ENCODE measurements at places on chromosomes 2 and 18.
A peak's percentile ranks its signal among the peaks of the same experiment; 100 is the strongest.

DNA sequence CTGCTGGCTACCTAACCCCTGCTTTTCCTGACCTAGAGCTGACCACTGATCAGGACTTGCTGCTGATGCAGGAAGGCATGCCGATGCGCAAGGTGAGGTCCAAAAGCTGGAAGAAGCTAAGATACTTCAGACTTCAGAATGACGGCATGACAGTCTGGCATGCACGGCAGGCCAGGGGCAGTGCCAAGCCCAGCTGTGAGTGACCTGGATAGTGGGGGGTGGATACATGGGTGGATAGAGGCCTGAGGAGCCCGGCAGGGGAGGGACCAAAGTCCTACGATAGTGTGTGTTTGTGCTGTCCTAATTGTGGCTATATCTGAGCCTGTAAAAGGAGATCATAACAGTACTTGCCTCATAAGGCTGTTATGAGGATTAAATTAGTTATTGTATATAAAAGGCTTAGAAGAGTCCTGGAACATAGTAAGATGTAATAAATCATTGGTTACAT lies 8.2 kb downstream of the PLCD4 start:
- no peak for DNase-seq

- no peak for DNase-seq
Observed at GRCh38 chr2:220701115-220701514, 871.0 kb downstream of the EPHA4 start.

GRCh38 chr2:30311711-30312110 lies 80.4 kb downstream of the LBH start:
- DNase-seq = no peak

DNA sequence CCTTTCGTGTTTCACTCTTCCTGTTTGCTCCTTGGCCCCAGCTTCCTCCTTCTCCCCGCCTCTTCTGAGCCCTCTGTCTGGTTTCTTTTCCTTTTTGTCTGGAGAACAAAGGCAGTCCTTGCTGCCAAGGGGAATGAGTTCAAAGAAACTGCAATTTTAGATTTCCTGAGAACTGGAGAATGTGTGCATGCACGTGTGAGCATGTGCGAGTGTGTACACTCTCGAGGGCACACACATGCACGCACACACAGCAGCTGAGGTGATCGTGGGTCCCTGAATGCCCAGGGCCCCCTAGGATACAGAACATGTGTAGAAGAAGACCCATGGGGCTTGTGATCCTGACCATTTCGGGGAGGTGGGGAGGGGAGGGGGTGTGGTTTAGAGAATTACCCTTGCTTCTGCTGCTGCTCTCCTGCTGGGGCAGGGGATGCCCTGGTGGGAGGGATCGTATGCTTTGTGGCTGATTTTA lies 151.8 kb downstream of the DYSF start:
- DNase-seq = no peak

DNA sequence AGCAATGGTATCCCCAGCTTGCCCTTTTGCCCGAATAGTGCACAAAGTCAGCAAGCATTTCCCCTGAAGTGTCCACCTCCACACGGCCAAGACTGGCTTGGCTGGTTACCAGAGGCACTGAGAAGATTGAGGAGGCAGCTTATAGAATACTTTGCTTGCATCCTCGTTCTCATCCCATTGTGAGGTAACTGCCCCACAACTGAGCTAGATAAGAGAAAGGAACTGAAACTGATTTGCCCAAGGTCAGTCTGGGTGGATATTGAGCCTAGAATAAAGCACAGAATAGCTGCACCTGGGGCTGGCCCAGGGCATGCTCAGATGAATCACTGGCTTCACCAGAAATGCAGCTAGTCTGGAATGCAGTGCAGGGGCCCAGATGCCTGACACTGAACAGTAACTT lies 32.7 kb upstream of the MAP4K3 start:
- no peak for DNase-seq

GRCh38 chr18:35466334-35466733 lies 31.4 kb downstream of the INO80C start:
- no peak for DNase-seq

DNA sequence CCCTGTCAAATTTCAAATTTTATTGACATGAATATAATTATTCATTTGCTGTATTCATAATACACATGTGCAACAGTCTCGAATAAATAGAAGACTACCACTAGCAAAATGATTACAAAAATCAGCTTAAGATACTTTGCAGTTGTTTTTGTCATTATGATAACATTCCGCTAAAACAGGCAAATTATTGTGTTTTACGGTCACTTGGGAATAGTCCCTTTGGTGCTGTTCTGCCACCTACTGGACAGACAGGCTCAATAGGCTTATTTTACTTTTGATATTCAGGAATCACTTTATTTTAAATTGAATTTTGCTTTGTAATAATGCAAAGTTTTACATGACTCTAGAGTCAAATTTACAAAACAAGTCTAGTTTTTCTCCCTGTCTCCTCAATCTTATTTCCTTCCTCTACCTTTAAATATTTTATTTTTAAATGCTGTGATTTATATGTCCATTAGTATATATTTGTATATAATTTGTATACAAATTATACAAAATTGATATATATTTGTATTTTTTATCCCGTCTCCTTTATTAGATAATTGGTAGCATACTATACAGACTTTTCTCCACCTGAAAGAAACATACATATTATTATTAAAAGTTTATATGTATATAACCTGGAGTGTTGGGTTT lies 456.3 kb downstream of the DLGAP1 start:
- DNase-seq = no peak

DNA sequence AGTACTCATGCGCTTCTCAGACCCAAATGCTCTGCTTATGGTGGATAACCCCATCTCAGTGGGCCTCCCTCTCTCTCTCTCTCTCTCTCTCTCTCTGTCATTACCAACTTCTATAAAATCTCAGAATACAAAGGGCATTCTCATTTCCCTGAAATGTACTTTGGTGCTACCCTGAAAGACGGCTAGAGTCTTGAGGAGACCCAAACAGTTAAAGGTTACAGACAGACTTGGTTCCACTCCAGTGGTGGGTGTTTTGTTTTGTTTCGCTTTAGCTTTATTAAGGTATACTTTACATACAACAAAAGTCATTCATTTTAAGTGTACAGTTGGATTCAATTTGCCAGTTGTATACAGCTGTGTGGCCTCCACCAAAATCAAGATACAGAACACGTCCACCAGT lies 60.9 kb downstream of the BCL11A start:
- no peak for DNase-seq

DNA sequence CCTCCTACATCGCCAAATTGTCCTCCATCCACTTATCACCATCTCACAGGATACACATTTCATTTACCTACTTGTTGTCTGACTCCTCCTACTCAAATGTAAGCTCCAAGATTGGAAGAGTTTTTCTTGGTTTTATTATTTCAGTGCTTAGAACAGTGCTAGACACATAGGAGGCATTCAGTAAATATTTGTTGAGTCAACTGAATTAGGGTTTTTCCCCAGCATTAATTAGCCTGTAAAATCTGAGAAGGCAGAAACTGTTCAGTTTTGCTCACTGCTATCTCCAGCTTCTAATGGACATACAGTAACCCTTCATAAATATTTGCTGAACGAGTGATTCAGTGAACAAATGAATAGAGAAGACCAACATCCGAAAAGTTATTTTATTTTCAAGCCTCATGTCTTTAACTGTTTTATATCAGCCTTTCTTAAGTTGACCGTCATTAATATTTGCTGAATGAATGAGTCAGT lies 800 bp downstream of the TTC21B start:
- DNase-seq = no peak

DNA sequence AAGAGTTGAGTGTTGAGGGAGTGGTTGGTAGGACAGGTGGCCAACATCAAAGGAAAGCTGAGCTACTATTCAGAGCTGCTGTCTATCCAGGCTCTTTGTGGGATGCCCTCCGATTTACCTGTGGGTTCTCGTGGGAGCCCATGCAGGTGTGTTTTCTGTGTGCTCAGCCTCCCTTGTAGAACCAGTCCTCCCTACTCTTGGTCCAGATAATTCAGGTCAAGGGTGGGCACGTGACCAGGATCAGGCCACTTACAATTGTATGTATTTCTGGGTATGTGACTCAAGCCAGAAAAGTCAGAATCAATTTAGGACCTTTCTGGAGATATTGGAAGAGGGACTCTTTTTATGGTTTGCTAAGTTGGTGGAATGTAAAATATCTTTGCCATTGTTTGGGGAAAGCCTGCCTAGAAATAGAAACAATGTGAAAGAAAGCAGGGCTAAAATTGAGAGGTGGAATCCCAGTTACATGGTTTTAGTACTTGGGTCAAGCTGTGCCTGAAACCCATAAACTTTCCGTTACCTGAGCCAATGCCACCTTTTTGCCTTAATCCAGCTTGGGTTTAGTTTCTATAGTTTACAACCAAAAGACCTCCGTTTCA lies 93.2 kb downstream of the PDCL3 start:
- no peak for DNase-seq

- no peak for DNase-seq
Observed at GRCh38 chr18:70429847-70430500, 141.1 kb downstream of the SOCS6 start.

DNA sequence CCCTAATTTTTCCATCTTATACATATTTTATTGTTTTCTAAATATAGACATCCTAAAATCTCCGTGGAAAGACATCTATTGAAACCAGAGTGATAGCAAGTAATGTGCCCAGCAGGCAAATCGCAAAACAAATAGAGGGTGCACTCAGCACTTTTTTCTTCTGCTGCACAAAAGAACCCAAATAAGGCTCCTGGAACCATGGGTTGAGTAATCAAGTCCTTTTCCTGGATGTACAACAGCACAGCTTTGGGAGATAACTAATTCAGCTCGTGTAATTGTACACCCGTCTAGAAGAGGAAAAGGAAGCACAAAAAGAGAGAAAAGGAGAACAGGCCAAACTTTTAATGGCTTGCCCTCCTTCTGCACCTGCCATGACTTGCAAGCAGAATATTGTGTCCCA lies 126.9 kb upstream of the TLK1 start:
- no peak for DNase-seq

DNA sequence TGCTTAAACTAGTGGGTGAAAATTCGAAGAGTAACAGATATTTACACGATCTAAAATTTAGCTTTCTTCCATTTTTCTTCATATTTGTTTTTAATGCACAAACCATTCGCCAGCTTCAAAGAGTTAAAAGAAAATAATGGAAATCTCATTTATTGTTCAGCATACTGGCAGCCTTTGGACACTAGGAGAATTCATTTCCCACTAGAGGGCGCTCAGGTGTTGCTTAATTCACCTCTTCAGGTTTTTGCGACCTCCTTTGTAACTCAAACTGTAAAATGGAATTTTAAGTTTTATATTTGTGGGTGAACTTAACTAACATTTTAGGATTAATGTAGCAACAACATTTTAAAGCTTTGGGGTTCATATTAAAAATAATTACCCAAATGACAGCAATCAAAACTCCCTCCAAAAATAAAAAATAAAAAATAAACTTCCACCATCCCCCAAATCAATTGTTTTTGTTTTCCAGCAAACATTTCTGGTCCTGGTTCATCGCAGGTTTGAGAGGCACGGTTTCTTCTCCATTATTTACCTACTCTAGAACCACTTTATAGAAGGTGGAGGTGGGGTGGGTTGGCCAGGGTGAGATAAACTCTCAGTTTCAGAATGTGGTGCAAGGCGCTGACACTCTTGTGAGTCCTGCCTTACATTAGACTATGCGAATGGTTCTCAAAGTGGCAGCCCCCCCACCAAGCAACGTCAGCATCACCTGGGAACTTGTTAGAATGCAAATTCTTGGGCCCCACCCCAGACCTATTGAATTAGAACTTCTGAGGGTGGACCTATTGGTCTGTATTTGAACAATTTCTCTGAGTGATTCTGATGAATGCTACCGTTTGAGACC lies 24.7 kb upstream of the PNPT1 start:
- DNase-seq = peak; percentile 28

DNA sequence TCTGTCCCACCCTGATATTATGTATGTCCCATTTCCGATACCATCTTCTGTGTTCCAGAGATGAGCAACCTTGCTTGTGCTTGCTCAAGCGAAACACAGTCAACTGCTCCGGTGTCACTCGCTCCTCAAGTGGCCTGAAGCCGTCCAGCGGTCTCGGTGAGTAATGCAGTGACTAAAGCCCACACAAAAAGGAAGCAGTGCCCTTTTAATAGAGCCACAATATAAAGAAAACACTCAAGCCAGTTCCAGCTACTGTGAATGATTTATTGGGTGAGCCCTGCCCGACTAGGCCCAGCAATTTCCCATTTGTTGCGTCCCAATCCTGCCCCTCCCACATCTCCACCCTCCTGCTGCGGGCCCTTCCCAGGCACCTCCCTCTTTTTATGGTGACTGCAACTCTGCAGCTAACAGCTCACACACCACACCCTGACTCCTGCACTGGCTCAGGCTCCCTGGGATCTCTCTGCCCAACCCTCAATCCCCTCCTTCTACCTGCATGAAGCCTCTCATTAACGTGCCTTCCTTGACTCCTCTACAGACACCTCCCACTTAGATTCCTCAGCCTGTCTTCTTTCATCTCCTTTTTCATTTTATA lies 44.2 kb upstream of the DSC1 start:
- no peak for DNase-seq

- DNase-seq = no peak
Observed at GRCh38 chr2:174535083-174535482, 48.3 kb upstream of the GPR155 start.

GRCh38 chr2:55338268-55338667 lies 69.2 kb upstream of the MTIF2 start:
- DNase-seq = no peak

GRCh38 chr2:182228741-182229140 lies 198.1 kb downstream of the PDE1A start:
- no peak for DNase-seq

- no peak for DNase-seq
Observed at GRCh38 chr2:226317970-226318369, 481.6 kb downstream of the IRS1 start.

DNA sequence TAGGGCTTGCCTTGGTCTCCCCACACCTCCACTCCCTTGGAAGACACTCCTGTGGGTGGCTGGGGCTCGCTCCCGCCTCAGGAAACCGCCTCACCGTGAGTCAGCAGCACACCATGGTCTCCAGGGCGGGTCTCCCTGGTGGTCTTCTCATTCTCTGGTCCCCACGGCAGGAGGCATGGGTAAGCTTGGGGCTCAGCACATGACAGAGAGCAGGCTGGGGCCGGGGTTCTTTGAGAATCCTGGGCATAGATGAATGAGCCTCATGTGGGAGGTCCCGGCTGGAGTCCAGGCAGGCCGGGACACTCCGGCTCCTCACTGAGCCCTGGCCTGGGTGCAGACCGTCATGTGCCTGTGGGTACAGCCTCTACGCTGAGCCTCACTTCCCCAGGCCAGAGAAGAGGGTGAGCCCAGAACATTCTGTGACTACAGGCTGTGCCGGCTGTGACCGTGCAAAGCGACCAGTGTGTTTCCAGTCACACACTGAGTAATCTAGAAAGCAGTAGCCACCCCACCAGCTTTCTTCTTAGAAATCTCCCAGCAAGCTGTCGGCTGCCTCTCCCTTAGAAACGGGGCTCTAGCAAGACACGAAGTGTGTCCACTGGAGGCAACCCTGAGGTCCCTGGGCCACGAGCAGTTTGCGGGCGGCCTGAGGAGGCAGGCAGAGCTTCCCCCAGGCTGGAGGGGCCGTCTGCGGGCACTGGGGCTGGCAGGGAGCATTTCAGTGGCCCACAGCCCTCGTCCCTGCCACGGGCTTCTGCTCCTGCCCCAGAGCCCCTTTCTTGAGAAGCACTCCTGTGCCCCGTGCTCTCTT lies 93.1 kb downstream of the RHOB start:
- DNase-seq = no peak

GRCh38 chr2:189618197-189618596 lies 37.6 kb upstream of the SLC40A1 start:
- DNase-seq = no peak

Data from caudate nucleus (tissue), 63 donors.